ENCODE measurements at places on chromosomes 12 and 14. TPM values are rescaled to one million over a fixed set of nuclear protein-coding genes. Genes with fewer than 3 reads are reported as not detected.

FAM186B gene
- total RNA-seq, result 0.17 TPM

MYBPC1 gene
- 0.66 TPM for total RNA-seq

CPNE6 gene
- total RNA-seq, result not detected

LLPH gene
- total RNA-seq, result 5.5 TPM

SERPINA10 gene
- not detected for total RNA-seq

ING4 gene
- 52.9 TPM for total RNA-seq

ZNF268 gene
- total RNA-seq, result 13.6 TPM

LRTM2 gene
- total RNA-seq, result not detected

PPFIA2 gene
- total RNA-seq, result 2.8 TPM

SYCP3 gene
- 0.22 TPM for total RNA-seq
